ENCODE measurements at places on chromosomes 2 and 18.

GRCh38 chr2:148292431-148292830, 271.5 kb downstream of the MBD5 start:
- no peak for DNase-seq

- no peak for DNase-seq
Observed at GRCh38 chr18:60010984-60011383, 111.2 kb downstream of the PMAIP1 start.

- DNase-seq: no peak
Observed at GRCh38 chr2:8612734-8613179, 69.1 kb upstream of the ID2 start.

DNA sequence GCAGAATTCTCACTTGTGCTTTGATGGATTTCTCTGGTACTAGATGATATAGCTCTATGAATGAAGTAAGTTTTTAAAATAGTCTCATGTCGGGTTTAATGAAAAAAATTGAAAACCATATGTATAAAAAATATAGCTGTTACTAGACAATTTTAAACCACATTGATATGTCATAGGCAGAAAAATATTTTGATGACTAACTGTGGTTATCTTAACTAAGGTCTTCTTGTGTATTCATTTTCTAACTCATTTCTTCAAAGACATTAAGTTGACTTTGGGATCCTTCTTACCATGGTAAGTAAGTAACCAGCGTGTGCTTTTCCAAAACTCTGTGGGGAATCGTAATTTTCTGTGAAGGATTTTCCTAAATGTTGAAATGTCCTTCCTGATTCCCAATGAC, 160.9 kb upstream of the COL3A1 start:
- DNase-seq: no peak

GRCh38 chr2:180652794-180653193, 327.6 kb upstream of the UBE2E3 start:
- DNase-seq: no peak

Data from DMS153 (cell line).